ENCODE measurements at places on chromosomes 2 and 18. TPM values are rescaled to one million over a fixed set of nuclear protein-coding genes. Genes with fewer than 3 reads are reported as not detected.

The OSR1 gene
- not detected for total RNA-seq

The BIRC6 gene
- total RNA-seq = 166 TPM

The SERPINB5 gene
- total RNA-seq = not detected

The TEKT4 gene
- total RNA-seq = not detected

The APCDD1 gene
- total RNA-seq = 0.46 TPM

The SRD5A2 gene
- not detected for total RNA-seq

The SLC8A1 gene
- 0.12 TPM for total RNA-seq

The CXCR1 gene
- total RNA-seq = 0.12 TPM

The GAL3ST2 gene
- total RNA-seq = not detected

The KCNIP3 gene
- not detected for total RNA-seq

The PDIA6 gene
- 47.9 TPM for total RNA-seq

The LIPT1 gene
- total RNA-seq = 24.3 TPM

The IL1R2 gene
- not detected for total RNA-seq

The TANC1 gene
- not detected for total RNA-seq

The ANKRD30BL gene
- not detected for total RNA-seq

Data from B cell (primary cell).